ENCODE measurements at places on chromosomes 4 and X.

- no peak for DNase-seq
Measured at GRCh38 chr4:142579443-142579842, 266.7 kb downstream of the INPP4B start.

DNA sequence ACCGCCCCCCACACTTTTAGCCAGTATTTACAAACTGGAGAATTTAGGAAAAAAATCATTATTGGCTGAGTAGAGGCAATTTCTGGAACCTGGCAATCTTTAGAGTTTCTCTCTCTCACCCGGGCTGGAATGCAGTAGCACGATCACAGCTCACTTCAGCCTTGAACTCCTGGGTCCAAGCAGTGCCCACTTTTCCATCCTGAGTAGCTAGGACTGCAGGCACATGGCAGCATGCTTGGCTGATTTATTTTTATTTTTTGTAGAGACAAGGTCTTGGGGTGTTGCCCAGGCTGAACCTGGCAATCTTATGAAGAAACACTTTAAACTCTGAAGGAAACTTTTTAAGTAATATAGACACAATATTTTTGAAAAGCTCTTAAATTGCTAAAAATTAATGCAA lies 120.1 kb downstream of the AFF1 start:
- DNase-seq, result no peak

- no peak for DNase-seq
Measured at GRCh38 chrX:3678328-3678727, 35.1 kb downstream of the PRKX start.

GRCh38 chr4:89221167-89221867 lies 86.3 kb downstream of the GPRIN3 start:
- DNase-seq, result no peak

- no peak for DNase-seq
Measured at GRCh38 chrX:140548985-140549384, 44.1 kb upstream of the SOX3 start.

GRCh38 chrX:72478351-72478750 lies 94.3 kb downstream of the HDAC8 start:
- no peak for DNase-seq

DNA sequence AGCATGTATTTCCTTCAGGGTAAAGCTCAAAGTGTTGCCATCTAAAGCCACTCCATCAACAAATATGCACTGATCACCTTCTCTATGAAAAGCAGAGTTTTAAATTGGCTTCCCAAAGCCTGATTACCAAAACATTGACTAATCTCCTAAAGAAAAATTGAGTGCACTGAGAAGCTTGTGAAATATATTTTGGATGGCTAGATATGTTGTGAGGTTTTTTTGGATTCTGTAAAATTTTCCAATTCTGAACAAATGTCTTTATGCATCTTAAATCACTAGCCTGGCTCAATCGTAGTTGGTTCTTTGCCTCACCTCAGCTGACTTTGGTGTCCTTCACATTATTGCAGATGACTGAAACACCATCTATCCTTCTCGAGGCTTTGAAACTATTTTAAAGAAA lies 14.9 kb upstream of the EXOSC9 start:
- DNase-seq, result no peak

DNA sequence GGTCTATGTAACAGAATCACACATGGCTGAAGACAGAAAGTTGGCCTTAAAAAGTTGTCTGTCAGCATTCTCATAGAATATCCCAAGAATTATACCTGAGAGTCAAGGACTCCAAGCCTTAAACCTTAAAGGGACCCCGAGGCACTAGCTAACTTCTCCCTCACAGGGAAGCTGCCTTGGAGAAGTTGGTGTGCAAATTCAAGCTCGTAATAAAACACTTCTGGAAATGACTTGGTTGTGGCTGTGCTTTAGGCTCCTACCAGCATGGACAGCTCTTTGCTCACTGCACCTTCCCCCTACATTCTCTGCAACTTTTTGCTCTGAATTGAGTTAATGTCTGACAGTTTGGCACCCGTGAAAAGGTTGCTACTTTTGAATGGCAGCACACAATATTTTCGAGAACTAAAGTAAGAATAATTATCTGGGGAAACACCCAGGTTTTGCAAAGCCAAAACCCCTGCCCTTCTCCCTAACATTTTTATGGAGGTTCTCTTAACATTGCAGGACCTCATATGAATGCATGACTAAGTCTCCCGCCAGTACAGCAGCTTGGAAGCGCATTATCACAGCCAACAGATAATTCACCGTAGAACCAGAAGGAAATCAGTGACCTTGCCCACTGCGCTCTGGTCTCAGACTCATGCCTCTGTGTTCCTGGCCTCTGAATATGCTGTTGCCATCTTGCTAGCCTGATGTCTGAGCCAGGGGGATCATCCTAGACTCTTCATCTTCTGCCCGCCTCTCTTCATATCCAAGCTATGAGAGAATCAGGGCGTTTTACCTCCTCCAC lies 91.0 kb downstream of the MGST2 start:
- no peak for DNase-seq

DNA sequence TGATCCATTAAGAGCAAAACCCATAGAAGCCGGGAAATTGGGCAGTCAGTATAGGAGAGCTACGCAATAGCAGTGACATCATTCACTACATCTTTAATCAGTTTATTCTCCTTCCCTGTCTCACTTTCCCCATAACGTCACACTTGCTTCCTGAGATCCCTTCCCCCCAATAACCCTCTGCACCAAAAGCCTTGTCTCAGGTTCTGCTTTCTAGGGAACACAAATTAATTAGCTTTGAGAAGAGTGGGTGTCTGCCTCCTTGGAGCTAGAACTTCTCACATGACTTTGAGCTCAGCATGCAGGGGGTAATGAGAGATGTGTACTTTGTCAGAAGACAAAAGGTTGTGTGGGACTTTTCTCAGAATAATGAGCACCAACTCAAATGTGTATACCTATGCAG lies 128.3 kb upstream of the MAOA start:
- no peak for DNase-seq

- DNase-seq, result no peak
Measured at GRCh38 chr4:99310389-99310788, 10.8 kb downstream of the ADH1B start.

- DNase-seq, result no peak
Measured at GRCh38 chr4:35247047-35247446, 997.3 kb downstream of the ARAP2 start.

DNA sequence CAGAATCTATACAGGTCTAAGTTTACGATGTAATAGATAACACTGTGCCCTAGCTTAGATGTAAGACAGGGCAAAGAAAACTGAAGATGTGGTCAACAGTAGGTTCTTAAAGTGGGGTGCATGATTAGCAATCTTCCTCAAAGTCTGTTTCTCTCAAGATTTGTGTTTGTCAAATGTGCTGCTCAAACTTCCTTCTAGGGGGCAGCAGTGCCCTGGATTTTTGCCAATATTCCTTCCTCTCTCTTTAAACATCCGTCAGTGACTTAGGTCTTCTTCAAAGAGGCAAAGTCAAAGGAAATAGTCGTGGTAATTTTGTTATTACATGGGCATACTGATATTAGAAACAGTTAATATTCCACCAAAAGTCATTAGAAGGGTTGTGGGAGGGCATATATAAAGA lies 4.2 kb upstream of the PDHA2 start:
- DNase-seq, result no peak
